ENCODE measurements at places on chromosomes 12 and 14.

DNA sequence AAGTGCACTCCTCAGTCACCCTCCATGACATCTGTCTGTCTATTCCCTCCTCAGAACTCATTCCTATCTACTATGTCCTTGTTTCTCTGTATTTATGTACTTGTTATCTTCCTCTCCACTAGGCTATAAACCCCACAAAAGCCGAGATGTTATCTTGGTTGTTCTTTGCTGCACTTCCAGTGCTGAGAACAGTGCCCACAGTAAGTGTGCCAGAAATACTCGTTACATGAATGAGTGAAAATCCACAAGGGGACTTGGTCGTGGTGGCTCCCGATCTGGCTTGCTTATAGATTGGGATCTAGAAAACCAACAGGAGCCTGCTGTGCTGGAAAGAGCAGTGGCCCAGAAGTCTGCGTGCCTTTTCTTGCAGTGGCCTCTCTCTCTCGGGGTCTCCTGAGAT is 111.9 kb upstream of the PRMT8 start:
- DNase-seq, result no peak

GRCh38 chr12:98745578-98746391 is 100.7 kb downstream of the APAF1 start:
- DNase-seq, result peak; percentile 23

GRCh38 chr12:108302403-108303311 is 36.5 kb downstream of the CMKLR1 start:
- peak; percentile 5 for DNase-seq

GRCh38 chr12:108333898-108334699 is 5.0 kb downstream of the CMKLR1 start:
- no peak for DNase-seq

- DNase-seq, result peak; percentile 93
These were observed 17.7 kb downstream of the DNAL1 start for GRCh38 chr14:73662487-73662943.

- no peak for DNase-seq
These were observed 14.0 kb downstream of the RNASE9 start for GRCh38 chr14:20546877-20547276.

GRCh38 chr12:113200021-113200797 is 14.7 kb downstream of the RITA1 start:
- DNase-seq, result no peak
